ENCODE measurements at places on chromosomes 4 and X.

- no peak for DNase-seq
Observed at GRCh38 chr4:124181039-124181438, 531.5 kb downstream of the ANKRD50 start.

DNA sequence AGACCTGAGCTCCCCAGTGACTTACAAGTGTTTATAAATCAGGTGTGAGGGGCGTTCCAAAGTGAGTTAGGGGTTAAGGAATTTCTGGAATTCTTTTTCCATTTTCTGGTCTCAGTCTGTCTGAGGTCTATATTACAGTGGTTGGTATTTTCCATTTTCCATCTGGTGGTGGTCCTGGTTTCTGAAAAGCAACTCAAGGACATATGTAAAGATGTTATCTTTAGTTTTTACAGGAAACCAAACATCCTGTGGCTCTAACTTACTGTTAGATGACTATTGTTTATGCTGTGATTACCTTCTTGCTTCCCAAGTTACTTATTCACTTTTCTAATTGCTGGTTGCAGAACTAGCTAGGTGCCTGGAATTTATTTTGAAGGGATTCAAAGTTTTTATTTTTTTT is 53.5 kb upstream of the IL21 start:
- DNase-seq: no peak

DNA sequence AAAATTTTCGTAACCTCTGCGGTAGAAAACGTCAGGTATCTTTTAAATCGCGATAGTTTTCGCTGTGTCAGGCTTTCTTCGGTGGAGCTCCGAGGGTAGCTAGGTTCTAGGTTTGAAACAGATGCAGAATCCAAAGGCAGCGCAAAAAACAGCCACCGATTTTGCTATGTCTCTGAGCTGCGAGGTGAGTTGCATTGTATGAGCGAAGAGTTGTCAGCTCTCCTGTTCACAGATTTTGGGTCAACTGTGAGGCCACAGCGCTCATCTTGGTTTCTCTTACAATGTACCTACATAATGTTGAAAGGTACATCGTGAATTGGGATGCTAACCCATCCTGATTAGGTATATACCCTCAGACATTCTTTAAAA is 486 bp downstream of the CLCN3 start:
- DNase-seq: no peak

GRCh38 chr4:137495578-137495977 is 36.7 kb downstream of the PCDH18 start:
- no peak for DNase-seq

DNA sequence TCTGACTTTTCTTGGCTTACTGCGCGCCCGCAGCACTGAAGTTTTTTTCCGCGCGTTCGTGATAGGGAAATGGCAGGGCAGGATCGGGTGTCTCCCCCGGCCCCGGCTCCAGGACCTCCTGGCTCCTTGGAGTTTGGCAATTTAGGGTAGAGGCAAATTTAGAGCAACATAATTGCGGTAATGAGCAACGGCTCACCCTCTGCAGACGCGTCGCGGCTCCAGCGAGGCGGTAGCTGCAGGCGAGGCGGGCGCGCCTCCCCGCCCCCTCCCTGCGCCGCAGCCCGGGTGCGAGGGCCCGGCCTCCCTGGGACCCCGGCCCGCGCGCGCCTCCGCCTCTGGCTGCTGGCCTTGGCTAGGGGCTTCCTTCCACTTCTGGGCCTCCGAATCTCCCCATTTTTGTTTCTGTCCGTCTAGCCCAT is 6.2 kb downstream of the MSX1 start:
- DNase-seq: no peak

GRCh38 chr4:86857341-86858052 is 8.3 kb upstream of the SLC10A6 start:
- no peak for DNase-seq

GRCh38 chr4:155614111-155614762 is 52.4 kb upstream of the GUCY1A1 start:
- DNase-seq: no peak

DNA sequence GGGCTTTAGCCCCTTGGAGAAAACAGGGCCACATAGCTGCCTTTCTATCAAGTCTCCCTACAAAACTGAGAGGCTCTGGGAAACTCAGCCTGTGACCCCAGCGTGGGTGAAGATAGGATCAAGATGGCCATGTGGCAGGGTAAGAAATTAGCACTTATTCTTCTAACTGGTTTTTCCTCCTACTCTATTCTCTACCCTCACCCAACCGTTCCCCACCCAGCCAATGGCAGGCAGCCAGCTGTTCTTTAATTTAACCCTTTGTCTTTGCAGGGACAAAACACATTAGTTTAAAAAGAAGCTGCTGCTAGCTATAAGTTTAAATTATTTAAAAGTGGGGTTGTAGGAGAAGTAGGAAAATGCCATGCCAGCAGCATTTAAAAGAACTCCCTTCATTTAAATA is 2.8 kb downstream of the CLCN5 start:
- DNase-seq: no peak

GRCh38 chrX:70998411-70999027 is 67.6 kb upstream of the SLC7A3 start:
- DNase-seq: peak; percentile 66

DNA sequence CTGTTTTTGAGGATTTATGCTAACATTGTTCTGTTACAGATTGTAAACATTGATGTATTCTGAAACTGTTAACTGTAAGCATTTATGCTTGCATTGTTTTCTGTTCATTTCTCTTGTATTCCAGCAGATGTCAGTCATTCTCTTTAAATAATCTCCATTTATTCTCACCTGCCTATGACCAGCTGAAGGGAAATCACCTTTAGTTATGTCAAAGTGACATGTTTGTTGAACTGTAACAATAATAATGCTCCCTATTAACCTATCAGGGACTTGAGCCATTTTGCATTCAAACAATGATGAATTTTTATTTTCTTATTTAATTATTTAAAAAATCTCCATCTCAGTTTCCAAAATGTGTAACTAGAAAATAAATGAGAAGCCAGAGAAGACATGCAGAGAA is 58.0 kb downstream of the SPCS3 start:
- peak; percentile 51 for DNase-seq

GRCh38 chr4:41305476-41305875 is 48.7 kb downstream of the UCHL1 start:
- no peak for DNase-seq

GRCh38 chr4:35365186-35365585 is 879.1 kb downstream of the ARAP2 start:
- DNase-seq: no peak

GRCh38 chrX:23118890-23119527 is 119.2 kb downstream of the DDX53 start:
- DNase-seq: peak; percentile 77

- DNase-seq: no peak
Observed at GRCh38 chr4:106476741-106477140, 108.2 kb upstream of the GIMD1 start.

DNA sequence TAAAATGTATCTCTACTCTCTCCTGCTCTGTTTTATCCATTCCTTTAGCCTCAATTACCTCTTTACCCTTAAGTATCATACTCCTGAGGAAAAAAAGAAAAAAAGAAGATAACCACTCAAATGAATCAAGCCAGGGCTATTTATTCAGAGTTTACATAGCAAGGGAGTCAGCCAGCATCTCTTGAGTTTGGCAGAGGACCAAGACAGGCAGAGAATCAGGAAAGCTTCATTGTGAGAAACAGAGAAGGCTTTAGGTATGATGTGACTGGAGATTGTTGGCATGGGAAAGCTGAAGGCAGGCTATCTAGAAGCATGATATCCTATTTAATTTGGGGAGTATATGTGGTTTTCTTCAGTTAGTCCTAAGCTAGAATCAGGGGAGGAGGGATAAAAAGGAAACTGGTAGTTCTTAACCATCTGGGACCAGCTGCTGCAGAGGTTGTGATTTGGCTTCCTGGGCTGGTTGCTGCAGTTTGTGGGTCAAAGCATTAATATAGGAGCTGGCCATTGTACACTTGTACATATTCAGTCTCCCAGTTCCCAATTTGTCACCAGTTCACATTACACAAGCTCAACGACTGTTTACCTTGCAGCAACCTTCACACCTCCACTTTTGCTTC is 11.2 kb downstream of the APELA start:
- no peak for DNase-seq

- peak; percentile 15 for DNase-seq
Observed at GRCh38 chr4:127709456-127709855, 20.7 kb upstream of the SLC25A31 start.

GRCh38 chr4:80731436-80731835 is 299.1 kb upstream of the BMP3 start:
- no peak for DNase-seq

DNA sequence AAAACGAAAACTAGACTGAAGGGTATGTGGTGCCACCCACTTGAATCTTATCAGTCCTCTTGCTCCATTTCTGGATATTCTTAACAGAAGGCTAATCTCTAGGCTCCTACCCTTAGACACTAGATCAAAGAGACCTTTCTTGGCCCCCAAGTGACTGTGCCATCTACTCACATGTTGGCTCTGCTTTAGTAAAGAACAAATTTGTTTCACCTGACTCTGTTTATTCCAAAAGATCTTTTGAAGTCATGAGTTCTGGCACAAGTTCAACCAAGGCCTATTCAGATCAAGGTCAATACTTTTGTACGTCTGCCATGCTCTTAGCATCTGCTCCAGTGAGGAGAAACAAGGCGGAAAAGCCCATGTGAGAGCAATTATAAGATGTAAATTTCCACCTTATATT is 37.3 kb downstream of the MAGEB17 start:
- no peak for DNase-seq

GRCh38 chr4:57668621-57669020 is 558.4 kb upstream of the IGFBP7 start:
- DNase-seq: no peak

DNA sequence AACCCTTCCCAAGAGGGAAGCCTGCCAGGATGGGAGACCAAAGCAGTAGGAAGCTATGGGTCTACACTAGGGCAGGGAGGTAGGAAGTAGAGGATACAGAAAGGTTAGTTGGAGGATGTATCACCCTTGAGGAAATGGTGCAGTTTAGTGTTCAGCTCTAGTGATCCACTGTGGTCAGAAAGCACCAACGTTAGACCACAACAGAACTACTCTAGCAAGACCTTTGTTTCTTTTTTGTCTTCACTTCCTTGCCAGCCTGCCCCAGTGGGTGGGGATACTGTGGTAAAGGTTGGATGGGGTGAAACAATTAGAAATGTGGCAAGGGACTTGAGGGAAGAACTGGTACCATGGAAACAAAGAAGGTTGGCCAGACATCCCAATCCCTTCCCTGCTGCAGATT is 83.3 kb downstream of the DDIT4L start:
- DNase-seq: no peak

DNA sequence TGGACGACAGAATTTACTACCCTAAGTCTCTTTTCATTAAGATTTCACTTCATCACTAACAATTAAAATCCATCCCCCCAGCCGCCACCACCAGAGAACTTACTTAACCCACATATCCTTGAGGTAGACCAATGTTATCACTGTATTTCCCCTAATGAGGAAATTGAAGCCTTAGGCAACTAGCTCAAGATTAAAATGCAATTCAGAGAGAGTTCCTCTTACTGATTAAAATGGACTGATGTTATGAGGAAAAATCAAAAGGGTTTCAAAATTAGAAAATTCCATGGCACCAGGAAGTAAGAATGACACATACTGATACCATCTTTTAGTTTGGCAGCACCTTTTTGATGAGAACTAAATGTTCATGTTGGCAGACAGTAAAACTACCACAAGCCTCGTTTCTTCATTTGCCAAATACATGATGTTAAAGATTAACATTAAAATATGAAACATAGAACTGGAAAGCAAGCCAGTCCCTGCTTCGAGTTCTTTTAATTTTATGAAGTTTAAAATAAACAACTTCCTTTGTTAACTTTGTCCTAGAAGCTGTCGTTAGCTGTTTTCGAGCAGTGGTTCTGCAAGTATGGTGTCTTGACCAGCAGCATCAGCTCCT is 69.3 kb upstream of the CCDC160 start:
- no peak for DNase-seq

DNA sequence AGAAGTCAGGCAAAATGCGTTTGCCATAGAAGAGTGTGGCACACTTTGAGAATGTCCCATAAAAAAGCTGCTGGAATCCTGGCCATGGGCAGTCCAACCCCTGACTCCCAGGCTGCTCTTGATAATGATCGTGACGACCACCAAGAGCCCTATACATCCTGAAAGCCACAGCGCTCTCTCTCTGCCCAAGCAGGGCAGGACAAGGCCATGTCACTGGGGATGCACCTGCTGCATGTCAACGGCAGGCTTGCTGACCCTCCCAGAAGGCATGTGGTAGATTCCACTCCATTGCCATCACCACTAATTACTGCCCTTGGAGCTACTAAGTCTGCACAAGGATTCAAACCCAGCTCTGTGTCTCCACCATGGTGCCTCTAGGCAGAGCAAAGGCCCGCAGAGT is 144.5 kb downstream of the EVC2 start:
- DNase-seq: no peak

DNA sequence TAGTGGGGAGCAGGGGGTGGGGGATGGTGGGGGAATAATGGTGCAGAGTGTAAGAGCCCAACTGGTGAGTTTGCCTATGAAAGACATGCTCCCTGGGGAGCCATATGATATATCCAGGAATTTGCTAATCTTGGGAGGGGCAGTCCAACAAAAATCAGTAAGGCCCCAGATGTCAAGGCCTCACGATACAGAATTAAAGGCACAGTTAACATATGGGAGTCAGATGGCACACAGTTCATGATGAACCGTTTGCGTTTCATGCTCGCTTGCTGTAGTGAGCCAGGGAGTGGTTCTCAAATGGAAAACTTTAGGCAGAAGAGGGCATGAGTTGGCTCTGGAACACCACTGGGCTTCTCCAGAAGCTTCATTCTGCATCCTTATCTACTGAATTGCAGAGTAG is 33.9 kb upstream of the VCX2 start:
- DNase-seq: no peak

DNA sequence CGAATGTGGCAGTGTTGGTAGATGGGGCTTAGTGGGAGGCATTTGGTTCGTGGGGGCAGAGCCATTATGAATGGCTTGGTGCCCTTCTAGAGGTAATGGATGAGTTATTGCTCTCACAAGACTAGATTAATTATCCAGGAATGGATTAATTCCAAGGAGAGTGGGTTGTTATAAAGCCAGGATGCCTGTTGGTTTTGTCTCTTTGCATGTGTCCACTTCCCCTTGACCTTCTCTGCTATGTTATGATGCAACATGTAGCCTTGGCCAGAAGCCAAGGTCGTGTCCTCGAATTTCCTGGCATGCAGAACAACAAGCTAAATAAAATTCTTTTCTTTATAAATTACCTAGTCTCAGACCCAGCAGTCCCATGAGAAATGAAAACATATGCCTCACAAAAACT is 111.2 kb upstream of the PLS3 start:
- peak; percentile 56 for DNase-seq

GRCh38 chrX:13661735-13662288 is 8.9 kb downstream of the TCEANC start:
- no peak for DNase-seq

DNA sequence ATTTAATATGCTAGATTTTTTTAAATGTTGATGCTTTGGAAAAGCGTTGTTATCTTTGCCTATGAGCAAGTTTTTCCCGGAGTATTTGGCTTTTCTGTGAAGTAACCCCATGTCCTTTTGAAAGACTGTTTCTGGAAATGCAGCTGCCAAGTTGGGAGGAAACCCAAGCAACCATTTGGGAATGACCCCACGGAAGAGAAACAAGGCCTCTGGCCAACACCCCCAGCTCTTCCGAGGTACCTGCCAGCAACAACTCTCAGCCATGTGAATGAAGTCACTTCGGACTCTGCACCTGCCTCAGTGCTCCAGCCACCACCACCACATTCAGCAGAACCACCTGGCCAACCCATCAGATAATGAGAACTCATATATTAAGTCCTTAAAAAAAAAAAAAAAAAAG is 36.2 kb upstream of the DHRSX start:
- no peak for DNase-seq
